ENCODE measurements at places on chromosomes 12 and 14.
A peak's percentile ranks its signal among the peaks of the same experiment; 100 is the strongest.

DNA sequence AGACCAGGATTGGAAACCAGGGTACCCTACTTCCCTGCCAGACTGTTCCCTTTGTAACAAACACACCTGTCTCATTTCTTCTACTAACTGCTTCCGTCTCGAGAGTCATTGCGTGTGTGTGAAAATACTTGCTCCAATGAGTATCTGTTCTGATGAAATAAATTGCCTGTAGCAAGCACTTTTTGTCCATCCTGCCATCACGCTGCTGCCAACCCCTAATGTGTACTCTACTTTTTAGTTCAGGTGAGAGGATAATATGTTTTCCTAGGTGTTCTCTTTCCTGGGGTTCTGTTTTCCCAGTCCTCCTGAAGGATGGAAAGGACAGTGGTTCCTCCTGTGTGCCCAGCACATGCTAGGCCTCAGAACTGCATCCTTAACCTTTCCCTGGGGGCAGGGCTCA, 1.0 kb downstream of the TUNAR start:
- no peak for DNase-seq

- DNase-seq, result no peak
These were observed 7.6 kb downstream of the PNP start for GRCh38 chr14:20476776-20477175.

DNA sequence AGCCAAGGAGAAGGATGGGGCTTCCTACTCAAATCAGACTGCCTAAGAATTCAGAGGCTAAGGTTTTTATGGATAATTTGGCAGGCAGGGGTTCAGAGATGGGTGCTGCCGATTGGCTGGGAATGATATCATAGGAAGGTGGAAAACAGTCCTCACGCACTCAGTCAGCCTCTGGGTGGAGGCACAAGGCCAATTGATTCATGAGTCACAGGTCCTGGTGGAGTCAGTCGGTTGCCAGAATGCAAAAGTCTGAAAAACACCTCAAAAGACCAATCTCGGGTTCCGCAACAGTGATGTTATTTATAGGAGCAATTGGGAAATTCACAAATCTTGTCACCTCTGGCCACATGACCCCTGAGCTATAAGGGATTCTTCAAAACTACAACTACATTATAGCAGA, 105.5 kb downstream of the GXYLT1 start:
- no peak for DNase-seq

DNA sequence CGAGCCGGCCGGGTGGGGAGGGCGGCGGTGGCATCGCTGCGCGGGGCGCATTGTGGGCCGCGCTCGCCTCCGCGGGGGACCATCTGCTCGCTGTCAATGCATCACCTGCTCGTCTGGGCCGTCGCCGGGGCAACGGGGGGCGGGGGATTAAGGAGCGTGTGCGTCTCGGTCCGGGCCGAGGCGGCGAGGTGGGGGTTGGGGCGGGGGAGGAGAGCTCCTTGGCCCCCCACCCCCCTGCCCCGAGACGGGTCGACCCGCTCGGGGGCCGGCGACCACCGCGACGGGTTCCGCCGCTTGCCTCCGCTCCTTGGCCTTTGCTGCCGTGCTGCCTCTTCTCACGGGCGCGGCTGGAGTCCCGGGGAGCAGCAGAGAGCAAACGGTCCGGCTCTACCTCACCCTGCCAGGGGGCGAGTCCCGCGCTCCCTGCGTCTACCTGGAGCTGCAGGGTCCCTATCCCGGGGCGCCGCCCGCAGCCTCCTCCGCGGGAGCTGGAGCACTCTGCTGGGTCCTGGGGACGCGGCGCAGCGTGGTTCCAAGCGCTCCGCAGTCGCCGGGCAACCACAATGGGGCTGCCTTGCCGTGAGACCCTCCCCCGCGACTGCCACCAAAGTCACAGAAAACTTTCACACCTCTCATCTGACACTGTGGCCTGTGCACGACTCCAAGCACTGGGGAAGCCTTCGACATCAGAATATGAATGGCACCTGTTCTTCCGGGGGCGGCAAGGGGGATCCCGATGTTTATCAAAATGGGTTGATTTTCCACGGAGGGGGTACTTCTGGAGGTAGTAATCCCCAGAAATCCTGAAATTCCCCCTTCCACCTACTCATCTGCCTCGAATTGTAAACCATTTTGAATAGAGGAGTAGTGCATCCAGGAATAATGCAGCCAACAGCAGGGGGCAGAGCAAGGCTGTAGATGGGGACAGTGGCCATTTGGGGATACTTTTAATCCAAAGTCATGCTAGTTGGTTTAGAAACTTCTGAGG, at the start of gene C12orf42:
C12orf42 (minus strand) TSS at position 500 of the 988 bp plus-strand sequence. CDS start 17,542 bp downstream, outside the sequence.
- DNase-seq, result peak; percentile 47

GRCh38 chr12:6095269-6095668, 29.2 kb downstream of the VWF start:
- DNase-seq, result no peak

DNA sequence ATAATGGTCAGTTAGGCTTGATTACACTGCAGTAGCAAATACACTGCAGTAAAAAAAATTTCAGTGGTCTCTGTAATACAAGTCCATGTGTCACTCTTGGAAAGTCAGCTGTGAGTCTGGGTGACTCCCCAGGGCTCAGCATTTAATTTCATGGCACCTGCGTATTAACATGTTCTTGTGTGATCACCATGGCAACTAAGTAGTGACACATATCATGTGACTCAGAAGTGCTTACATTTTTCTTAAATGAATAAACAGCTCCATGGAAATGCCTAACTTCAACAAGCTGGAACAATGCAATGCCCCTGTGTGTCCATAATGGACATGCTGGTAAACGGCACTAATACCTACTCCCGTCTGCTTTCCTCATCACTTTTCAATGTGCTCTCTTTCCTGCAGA, 88.5 kb upstream of the ANO4 start:
- peak; percentile 56 for DNase-seq

DNA sequence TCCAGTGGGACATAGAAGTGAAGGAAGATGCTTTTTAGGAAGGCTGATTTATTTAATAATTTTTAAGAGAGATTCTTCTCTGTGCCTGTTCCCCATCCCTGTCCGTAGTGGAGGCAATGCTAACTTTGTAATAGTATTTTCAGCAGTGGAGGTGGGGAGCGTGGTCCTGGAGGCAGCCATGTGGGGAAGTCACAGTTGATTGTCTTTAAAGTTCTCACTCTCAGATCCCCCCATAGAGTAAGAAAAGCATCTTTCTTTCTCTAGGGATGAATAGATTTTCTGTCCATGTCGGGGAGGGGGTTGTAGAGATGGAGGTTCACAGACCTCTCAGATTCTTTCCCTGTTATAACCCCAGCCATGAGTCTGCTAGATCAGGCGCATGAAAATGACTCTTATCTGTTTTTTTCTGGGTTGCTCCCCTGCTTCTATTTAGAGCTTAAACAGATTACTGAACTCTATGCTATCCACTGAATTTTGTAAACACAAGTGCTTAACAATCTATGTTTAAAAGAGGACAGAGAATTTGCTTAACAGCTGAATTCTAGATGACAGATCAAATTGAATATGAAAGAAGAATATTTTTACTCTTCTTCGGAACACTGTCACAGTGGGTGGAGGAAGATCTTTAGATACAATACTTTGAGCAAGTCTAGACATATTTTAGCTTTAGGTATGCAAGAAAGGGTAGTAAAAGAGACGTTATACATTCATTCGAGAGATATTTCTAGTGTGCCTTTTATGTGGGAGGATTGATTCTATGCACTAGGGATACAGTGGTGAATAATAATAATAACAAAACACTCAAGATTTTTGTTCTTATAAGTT, 25.3 kb downstream of the TMEM117 start:
- no peak for DNase-seq

DNA sequence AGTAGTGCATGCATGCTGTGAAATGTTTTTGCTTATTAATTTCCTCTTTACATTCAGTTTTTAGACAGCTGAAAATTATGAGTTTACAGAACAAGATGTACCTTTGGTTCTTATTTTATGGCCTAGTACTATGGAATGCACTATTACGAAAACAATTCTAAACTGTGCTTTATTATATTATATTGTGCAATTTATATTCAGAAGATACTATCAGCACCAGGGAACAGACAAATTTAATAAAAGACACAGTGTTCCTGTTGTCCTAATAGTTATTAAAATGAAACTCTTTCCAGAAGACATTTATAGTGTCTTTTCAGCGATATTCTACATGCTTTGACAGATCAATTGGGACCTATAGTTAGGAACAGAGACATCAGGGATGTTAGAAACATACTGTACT, 427.3 kb downstream of the BTG1 start:
- DNase-seq, result no peak

GRCh38 chr12:118355843-118356242, 16.9 kb downstream of the TAOK3 start:
- DNase-seq, result no peak

DNA sequence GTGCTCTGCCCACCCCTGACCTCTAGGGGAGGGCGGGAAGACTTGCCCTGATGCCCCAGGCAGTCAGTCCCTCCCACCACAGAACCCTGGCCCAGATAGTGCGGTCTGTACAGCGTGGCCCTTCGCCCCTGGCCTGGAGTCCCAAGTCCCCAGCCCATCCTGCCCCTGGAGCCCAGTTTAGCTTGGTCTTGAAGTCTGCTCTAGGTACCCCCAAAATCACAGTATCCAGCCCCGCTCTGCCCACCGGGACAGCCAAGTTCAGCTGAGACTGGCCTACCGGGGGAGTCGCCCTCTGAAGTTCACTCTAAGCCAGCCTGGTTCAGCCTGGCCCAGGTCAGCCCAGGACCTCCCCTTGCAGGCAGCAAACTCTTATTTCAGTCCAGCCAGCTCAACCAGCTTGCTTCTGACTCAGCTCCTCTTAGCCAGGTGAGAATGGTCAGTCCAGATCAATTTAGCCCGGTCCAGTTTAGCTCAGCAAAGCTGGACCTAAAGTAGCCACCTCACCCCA, 75.9 kb downstream of the TMEM121 start:
- DNase-seq, result no peak

DNA sequence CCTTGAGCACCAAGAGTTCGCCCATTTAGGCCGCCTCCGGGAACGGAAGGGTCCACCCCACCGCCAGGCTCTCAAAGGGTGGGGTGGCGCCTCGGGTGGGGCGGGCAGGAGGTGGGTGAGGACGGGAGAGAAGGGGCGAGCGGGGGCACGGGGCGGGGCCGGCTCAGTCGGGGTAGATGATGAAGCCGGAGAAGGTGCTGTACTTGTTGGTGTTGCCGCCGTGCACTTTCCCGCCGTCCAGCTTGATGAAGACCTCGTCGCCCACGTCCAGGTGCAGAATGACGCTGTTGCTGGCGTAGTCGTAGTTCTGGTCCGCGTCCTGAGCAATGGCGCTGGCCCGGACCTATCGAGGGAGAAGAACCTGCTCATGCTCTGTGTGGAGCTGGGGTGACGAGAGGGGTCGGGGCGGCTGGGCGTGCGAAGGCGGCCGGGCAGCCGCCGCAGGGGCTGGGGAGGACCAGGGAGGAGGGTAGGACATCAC, 4.1 kb downstream of the C1QL4 start:
- no peak for DNase-seq

GRCh38 chr12:117599849-117600248, 238.4 kb upstream of the NOS1 start:
- no peak for DNase-seq

- DNase-seq, result no peak
These were observed 464.6 kb downstream of the PCNX1 start for GRCh38 chr14:71371711-71372396.

DNA sequence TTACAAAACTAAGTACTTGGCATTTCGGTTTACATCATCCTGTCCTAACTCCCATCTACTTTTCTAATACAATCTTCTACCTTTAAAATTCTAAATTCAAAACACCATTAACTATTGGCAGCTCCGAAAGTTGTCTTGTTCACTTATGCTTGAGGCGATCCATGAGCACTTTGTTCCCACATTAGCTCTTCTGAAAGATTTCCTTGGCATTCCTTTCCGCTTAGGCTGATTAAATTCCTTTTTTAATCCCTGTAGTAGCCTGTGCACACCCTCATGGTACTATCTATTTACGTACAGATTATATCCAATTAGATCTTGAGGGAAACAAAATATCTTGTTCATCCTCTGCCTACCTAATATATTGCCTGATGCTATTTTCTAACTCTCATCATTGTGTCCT, 480.7 kb downstream of the PRKD1 start:
- no peak for DNase-seq

GRCh38 chr14:68652433-68652690, 140.5 kb downstream of the ZFP36L1 start:
- no peak for DNase-seq

- no peak for DNase-seq
These were observed 5.7 kb upstream of the LRR1 start for GRCh38 chr14:49593016-49593415.

DNA sequence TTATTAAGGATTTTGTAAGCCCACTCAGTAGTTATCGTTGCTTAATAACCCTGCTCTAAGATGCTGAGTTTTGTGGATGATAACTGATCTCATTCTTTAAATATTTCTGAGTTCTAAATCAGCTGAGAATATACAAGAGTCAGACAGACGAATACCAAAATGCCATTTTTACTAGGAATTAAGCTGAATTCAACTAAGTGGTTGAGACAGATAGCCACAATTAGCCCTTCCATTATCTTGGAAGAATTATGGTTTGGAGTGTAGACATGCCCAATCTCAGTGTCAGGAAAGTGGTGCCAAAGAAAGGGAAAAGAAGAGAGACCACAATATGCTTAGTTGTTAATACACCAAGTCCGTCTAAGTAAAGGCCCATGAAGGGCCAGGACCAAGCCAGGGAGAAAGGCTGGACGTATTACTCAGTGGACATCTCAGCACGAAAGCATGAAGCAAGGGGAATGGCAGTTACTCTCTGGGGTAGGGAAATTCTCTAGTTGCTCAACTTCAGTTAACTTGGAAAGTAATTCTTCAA, 58.6 kb downstream of the KCNA5 start:
- no peak for DNase-seq

GRCh38 chr14:51304438-51304837, 64.4 kb downstream of the TMX1 start:
- no peak for DNase-seq

GRCh38 chr12:44875417-44875953, 630 bp downstream of the NELL2 start:
- DNase-seq, result no peak

GRCh38 chr12:113044516-113044915, 12.0 kb upstream of the DTX1 start:
- no peak for DNase-seq

- DNase-seq, result no peak
These were observed 23.8 kb downstream of the CD163 start for GRCh38 chr12:7479771-7480170.
